ENCODE measurements at places on chromosomes 12 and 14.

DNA sequence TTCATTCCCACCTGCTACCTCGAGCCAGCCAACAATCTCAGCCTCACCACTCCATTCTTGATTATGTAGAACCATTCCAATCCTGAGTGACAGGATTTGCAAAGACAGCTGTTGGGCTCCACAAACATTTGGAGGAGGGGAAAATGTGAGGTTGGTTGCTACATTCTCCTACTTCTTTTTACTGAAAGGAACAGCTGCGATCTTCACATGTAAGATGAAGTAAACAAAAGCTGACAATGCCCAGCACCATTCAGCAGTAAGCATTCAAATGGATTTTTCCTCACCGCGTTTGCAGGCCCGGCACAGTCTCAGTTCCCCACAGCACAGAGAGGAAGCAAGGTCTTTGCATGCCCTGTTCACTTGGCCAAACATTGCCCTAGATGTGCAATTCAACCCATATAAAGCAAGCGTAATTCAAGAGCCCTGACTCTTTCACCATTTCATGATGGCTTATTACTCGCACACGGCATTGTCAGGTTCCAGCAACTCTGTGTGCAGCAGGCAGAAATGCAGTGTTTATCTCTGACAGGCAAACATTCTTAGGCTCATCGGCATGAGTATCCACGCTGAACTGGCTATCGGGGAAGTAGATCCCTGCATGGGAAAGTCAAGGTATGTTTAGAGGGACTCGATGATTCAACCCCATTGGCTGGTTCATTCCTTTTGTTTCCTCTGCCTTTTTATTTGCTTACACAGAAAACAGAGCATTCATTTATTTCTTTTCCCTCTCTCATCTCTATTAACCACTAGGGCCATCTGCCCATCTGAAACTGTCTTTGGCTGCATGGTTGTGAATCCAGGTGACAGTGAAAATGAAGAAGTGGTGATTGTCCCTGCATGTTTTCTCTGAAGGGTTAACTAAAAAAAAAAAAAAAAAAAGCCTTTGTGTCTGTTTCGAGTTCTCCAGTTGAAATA lies 236.1 kb upstream of the PLEKHG7 start:
- DNase-seq, result no peak

- peak; percentile 46 for DNase-seq
Measured at GRCh38 chr14:78902010-78902623, 731.9 kb downstream of the NRXN3 start.

DNA sequence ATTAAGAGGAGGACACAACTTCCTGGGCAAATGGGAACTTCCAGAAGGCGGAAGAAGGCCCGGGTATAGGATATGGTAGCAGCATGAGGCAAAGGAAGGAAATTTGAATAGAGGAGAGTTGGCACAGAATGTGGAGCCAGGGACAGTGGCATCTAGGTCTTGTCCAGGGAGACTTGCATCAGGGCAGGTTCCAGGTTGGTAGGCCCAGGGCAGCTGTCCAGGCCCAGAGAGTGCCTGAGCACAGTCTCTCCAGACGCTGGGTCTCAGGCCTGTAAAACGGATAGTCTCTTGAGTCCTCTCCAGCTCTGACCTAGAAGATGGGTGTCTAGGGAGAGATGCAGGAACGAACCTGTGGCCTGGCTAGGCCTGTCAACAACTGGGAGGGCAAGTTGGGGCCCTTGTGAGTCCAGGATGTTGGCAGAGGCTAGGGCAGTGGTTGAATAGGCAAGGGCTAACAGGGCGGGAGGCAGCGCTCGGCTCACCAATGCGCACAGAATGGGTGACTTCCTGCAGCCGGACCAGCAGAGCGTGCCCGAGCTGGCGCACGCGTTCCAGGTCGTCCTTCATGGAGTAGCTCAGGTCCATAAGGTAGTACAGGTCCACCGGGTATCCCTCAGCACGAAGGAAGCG lies 9.9 kb downstream of the ITGB7 start:
- DNase-seq, result no peak

DNA sequence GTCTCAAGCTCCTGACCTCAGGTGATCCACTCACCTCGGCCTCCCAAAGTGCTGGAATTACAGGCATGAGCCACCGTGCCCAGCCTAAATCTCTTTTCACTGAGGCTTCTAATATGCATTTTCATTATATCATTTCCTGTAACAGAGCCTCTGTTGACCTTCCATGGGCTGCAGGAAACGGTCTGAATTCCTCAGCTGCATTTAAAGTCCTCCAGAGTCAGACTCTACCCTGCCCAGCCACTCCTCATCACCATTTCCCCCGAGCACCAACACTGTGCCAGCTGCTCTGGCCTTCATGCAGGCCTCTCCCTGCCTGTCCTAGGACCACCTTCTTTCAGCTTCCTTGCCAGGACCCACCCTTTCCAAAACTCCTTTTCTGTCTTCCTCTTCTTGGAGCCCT lies 9.8 kb upstream of the NFKBIA start:
- DNase-seq, result peak; percentile 48

DNA sequence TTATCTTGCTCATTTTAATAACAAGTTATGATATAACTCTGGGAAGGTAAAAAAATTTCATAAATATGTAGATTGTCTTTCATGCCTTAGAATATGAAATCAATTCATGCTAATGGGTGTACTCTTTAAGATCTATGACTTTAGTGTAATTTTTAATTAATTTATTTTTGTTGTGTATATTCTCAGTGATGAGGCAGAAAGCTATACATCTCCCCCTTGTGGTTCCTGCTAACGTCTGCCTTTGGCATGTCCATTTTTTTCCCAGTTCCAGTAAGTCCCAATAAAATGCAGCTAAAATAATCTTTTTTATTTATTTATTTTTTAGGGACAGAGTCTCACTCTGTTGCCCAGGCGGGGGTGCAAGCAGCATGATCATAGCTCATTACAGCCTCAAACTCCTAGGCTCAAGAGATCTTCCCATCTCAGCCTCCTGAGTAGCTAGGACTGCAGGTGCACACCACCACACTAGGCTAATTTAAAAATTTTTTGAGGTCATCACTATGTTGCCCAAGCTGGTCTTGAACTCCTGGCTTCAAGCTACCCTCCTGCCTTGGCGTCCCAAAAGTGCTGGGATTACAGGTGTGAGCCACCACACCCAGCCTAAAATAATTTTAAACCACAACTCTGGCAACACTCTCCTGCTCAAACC lies 3.3 kb upstream of the CHURC1 start:
- DNase-seq, result peak; percentile 29

DNA sequence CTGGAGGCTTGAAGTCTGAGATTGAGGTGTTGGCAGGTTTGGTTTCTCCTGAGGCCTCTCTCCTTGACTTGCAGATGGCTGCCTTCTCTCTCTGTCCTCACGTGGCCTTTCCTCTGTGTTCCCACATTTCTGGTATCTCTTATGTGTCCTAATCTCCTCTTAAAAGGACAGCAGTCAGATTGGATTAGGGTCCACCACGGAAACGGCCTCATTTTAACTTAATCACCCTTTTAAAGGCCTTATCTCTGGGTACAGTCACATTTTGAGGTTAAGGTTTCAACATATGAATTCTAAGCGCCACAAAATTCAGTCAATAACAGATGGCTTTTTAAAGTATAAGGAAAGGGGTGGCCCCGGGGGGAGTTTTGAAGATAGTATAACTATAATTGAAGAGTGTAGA lies 33.5 kb downstream of the UNC79 start:
- no peak for DNase-seq

GRCh38 chr12:15186597-15186996 lies 34.6 kb downstream of the RERG start:
- no peak for DNase-seq

DNA sequence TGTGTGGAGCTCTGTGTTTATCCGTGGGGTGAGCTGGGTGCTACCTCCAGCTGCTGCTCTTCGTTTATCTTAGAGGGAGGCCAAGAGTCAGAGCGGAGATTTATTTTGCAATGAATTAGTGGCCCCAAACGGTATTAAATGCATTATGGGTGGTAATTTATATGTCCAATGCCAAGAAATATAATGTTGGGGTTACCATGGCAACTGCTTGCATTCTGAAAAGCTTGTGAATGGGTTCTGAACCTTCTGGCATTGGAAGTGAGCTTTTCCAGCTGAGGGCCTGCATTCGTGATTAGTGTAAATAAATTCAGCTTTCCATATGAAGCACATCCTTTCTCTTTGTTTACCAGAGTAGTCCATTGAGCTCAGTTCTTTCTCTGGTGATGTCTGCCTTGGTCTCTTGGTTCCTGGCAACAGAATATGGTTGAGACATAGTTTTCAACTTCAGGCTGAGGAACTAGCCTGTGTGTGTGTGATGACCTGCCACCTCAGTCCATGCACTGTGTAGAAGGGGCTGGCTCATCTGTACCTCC lies 51.8 kb downstream of the TRAF3 start:
- DNase-seq, result no peak

DNA sequence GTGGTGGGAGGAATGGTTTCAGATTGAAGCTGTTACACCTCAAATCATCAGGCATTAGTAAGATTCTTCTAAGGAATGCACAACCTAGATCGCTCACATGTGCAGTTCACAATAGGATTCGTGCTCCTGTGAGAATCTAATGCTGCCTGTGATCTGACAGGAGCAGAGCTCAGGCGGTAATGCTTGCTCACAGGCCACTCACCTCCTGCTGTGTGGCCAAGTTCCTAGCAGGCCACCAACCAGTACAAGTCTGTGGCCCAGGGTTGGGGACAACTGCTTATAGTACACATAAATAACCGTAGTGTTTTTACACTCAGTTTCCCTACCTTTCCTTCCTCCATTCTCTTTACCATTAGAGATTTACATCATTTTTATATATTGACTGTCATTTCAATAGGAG lies 121.4 kb downstream of the SLCO1B3 start:
- no peak for DNase-seq

- DNase-seq, result peak; percentile 6
Measured at GRCh38 chr14:58465421-58465820, 37.9 kb downstream of the KIAA0586 start.

DNA sequence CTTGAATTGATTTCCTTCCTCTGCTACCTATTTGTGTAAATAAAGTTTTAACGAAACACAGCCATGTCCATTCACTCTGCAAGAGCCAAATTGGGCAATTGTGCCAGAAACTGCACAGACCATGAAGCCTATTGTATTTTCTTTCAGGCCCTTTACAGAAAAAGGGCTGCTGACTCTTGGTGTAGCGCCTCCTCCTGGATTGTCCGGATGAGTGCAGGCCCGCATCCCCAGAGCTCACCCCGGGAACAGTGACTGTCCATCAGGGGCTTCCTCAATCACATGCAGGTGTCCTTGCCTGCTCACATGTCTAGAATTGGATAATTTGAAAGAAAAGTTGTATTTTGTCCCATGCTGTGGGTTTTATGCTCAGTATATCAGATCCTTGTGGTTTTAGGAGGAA lies 1282.2 kb downstream of the AACS start:
- no peak for DNase-seq

DNA sequence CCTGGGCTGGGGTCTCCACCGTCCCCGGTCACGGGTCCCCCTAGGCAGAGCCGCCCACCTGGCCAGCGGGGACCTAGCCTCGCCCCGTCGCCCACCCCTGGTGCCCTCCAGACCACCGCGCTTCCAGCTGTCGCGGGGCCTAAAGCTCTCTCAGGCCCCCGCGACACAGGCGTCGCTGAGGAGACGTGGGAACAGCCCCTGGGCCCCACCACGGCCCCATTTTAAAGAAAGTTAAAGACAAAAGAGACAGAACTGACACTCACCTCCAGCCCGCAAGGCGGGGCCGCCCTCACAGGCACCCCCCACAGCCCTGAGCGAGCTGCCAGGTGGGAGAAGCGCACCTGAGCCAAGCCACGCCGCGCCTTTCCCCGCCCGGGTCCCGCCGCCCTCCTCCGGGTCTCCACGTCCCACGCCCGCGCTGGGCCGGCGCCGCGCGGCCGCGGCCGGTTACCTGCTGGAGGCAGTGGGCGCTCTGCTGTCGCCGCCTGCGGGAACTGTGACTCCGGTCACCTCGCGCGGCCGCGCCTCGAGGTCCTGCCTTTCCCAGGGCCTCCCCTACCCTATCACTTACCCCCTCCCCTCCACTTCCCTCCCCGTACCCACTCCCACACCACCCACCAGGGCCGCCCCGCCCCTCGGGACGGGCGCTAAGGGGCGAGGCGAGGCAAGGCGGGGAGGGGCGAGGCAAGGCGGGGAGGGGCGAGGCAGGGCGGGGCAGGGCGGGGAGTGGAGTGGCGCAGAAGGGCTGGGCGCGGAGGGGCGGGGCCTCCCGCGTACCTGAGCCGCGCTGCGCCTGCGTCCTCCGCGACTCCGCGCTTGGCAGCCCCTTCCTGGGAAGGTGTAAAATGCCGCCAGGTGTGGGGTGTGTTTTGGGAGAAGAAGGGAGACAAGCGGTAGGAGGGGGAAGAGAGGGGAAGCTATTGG lies 31.2 kb downstream of the TC2N start:
- peak; percentile 24 for DNase-seq

- no peak for DNase-seq
Measured at GRCh38 chr12:125194987-125195386, 129.8 kb downstream of the AACS start.

DNA sequence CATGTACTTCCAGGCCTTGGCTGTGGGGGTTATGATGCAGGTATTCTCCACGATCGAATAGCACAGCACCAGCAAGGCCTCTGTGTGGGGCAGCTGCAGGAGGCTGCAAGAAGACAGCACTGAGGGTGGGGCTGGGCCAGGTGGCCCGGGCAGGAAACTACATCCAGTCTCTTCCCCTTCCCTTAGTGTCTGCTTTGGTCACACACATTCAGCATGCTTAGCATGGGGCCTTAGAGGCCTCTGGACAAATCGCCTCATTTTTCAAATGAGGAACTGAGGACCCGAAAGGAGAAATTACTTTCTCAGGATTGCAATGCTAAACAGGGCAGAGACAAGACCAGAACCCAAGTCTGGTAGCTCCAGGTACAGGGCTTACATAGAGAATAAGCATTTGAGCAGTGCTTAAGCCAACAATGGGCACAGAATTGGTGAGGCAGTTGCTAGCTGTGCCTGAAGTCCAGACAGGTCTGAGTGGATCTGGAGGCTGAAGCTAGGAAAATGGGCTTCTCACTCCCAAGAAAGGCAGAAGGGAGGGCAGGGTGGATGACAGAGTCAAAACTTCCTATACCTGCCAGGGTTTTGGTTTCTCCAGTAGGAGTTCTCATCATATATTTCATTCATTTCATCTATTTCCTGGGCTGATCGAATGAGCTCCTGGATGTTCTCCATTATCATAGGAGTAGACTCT lies 3.5 kb downstream of the ACRBP start:
- DNase-seq, result no peak

DNA sequence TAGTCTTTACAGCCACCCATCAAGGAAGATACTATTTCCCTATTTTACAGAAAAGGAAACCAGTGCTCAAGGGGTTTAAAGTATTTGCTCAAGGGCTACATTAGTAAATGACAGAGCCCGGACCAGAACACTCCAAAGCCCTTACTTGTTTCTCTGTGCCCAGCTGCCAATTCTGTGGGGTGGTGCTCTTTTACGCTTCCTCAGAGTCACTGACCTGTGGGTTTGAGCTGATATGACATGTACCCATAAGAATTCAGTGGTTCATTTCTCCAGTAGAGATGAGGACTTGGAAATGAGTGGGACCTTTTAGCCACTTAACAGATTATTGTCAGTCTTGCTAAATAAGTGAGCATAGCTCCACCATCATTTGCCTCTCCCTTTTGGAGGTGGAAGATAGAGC lies 37.4 kb upstream of the NKX2-8 start:
- no peak for DNase-seq

All from fibroblast of skin of right biceps (primary cell).